ENCODE measurements at places on chromosomes 1 and 21.

DNA sequence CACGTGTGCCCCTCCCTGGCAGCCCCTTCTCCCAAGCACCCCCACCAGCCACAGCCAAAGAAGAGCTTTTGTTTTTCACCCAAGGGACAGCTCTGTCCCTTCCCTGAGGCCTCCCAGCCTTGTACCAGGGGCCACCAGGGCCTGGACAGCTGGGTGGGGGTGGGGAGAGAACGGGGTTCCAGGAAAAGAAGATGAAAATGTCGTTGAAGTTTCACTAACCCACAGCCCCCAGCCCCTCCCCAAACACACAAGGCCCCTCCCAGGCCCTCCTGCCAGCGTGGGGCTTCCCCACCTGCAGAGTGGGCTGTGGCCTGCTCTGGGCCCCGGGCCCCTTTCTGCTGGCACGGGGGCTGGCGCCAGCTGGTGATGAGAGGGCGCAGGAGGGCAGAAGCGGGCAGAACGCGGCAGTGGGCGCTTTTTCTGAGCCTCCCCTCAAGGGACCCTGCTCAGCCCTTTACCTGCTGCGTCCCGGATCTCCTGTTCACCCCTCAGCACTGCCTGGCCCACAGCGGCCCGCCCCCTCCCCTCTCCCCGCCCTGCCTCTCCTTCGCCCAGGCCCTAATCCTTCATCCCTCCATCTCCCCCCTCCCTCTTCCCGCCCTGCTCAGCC is 5.5 kb upstream of the ANKRD65 start:
- no peak for DNase-seq

GRCh38 chr1:235867903-235868469 is 1.3 kb upstream of the LYST start:
- DNase-seq, result peak; percentile 92

DNA sequence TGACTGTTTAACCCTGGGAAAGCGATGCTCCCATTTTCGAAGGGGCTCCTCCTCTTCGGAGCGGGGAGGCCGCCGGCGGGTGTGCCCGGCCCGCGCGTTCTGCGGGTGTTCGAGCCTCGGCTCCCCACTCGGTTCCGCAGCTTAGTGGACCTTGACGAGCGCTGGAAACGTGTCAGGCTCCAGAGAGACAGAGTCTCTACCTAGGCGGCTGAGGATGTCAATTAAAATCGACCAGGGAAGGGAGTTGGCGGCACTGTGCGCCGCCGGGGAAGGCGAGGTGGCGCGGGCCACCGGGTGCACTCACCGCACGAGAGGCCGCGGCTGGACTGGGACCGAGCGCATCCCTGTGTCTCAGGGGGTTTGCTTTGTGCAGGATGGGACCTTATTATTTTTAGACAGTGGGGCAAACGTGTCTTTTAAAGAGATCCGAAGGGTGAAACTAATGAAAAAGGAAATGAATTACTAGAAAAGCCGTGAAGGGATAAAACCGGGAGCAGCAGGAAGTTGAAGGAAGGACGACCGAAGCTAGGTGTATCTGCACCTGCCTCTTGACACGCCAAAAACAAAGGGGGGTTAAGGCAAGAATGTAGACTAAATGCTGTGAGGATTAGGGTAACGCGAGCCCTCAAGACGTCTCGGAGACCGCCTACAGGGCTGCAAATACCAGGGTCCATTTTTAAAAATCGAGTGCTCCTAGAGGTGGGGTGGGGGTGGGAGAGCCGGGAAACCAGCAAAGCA is 5.6 kb downstream of the LHX4 start:
- DNase-seq, result no peak

DNA sequence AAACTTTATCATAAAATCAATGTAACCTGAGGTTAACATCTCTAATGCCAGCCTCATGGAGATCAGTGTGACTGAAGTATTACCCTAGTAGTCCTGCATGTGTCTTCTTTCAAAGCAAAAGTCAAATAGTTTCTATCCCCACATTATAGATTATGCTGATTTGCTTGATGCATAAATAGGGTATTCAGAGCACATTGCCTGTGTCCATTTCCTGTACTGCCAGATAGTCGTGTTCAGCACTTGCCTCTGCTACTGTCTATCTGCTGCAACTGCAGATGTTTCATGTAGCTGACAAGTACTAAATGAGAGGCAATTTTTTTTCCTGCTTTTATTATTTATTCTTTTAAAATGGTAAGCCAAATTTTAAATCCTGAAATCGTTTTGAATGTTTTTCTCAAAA is 348.7 kb downstream of the CHRM3 start:
- peak; percentile 23 for DNase-seq

DNA sequence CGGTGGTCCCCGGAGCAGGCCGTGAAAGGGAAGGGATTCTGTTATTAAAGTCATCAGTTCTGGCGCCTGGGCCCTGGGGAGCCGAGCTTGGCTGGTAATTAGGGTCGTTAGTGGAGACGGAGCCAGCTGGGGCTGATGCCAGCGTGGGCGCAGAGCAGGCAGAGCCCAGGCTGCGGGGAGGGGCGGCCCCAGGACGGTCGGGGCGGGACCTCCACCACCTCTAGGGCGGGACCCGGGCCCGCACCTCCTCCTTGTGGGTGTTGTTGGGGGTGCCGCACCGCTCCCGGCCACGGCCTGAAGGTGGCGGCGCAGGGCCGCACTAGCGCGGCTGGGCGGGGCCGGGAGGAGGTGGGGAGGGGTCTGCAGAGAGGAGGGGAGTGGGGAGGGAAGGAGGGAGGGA is 470.6 kb downstream of the PTPRU start:
- no peak for DNase-seq

- no peak for DNase-seq
Measured at GRCh38 chr1:112264553-112264952, 131.5 kb upstream of the CTTNBP2NL start.

GRCh38 chr1:57858740-57859139 is 434.9 kb upstream of the DAB1 start:
- no peak for DNase-seq

DNA sequence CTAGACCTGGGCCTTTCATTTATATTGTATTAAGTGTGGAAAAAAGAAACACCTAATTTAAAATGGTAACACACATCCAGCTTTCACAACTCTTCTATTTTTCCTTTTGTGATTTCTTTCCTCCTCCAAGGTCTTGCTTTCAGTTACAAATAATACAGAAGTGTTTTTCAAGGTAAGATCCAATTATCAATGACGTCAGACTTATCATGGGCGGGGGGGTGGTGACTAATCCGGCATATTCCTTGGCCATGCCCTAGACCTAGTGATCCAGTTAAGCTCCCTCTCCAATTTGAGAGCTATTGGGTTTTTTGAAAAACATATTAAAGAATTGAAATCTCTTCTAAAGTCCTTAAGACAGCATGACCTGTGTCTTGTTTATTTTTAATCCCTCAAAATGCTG is 669.9 kb upstream of the NR5A2 start:
- DNase-seq, result no peak

DNA sequence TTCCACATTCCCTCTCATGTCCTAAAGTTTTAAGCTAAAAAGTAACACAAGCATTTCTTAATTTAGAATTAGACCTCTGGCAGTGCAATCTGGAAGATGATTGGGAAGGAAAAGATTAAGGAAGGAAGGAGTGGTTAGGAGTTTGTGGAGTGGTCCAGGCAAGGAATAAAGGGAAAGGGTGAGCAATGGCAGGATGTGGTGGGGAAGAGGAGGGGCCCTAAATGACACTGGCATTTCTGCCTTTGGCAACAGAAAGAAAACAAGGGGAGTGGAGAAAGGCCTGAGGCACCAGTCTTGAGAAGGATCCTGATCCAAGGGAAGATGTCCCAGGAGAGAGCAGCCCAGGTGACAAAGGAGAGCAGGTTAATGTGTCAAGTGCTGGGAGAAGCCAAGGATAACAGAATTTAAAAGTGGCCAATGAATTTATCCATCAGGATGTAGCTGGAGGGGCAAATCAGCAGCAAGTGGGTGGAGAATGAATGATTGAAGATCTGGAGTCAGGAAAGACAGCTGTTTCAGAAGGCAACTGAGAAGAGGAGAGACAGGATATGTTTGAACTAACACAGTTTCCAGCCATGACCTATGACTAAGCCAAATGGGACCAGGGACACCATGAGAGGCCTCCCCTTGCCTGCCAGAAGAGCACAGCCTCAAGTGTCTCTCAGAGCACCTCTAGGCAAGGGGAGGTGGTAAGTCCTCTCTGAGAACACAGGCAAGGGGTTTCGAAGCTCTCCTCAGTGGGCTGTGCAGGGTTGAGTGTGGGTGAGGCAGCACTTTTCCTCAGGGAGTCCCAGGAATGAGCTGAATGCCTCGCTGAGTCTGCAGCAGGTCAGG is 20.9 kb upstream of the LY9 start:
- no peak for DNase-seq

DNA sequence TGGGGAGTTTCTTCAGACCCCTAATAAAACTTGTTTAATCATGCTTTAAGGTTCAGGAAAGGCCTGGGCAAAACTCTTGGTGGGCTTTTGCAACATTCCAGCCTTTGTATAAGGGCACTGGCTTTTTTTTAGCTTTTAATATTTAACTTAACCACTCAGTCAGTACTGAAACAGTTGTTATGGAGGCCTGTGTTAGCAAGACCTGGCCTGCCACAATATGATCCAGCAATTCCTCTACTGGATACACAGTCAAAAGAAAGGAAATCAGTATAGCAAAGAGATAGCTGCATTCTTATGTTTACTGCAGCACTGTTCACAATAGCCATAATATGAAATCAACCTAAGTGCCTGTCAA is 75.1 kb upstream of the COG2 start:
- no peak for DNase-seq

- no peak for DNase-seq
Measured at GRCh38 chr1:156853761-156854160, 5.2 kb downstream of the INSRR start.

DNA sequence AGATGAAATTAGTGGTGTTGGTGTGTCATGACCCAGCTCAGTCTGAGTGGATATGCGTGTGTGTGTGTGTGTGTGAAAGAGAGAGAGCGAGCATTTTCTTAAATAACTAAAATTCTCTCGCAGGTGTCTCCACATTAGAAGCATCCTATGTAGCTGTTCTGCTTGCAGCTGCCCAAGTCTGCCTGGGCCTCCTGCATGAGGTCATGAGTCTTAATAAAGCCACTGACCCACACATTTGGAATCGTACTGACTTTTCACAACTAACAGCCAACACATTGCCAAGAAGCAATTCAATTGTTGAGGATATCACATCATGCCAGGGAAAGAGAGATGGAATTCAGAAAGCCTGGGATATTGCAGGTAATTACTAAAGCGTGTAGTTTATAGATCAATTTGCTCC is 238.2 kb upstream of the AJAP1 start:
- no peak for DNase-seq

DNA sequence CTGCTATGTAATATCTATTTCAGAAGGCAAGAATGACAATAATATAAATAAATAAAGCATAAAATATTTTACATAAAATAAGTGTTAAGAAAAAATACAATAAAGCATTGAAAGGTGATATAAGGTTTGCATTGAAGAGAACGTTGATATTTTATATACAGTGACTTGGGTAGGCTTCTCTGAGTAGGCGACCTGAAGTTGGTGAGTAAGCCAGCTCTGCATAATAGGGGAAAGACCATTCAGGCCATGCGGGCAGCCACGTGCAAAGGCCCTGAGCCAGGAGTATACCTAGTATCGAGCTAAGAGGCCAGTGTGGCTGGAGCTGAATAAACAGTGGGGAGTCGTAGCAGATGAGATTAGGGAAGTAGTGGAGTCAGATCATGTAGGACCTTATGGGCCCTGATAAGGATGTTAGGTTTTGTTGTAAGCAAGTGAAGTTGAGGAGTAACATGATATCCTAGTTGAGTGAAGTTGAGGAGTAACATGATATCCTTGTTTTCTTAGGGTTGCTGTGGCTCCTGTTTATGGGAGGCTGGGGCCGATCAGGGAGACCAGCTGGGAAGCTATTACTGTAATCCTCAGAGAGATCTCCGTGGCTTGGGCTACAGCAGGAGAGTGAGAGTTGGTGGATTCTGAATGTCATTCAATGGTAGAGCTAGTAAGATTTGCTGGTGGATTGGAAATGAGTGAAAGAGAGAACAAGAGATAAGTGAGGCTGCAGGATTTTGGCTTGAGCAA is 22.0 kb downstream of the KCNK1 start:
- DNase-seq, result no peak

DNA sequence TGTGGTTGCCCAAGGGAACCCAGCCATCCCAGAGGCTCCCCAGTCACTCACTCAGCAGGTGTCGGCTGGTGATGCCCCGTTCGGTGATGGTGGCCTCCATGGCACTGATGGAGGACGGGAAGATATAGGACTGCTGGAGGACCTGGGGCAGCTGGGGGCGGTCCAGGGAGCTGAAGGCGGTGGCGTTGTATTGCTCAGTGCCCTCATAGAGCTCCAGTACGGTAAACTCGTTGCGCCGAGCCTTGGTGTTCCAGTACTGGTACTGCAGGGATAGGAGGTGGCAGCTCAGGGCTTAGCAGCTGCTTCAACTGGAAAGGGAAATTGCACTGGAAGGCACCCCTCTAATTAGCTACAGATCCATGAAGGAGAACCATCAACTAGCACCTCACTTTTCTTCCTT is 12.5 kb upstream of the UBR4 start:
- DNase-seq, result no peak

GRCh38 chr1:2962946-2963345 is 58.3 kb upstream of the ACTRT2 start:
- no peak for DNase-seq

- DNase-seq, result no peak
Measured at GRCh38 chr1:153541641-153542590, 1.2 kb upstream of the S100A5 start.

DNA sequence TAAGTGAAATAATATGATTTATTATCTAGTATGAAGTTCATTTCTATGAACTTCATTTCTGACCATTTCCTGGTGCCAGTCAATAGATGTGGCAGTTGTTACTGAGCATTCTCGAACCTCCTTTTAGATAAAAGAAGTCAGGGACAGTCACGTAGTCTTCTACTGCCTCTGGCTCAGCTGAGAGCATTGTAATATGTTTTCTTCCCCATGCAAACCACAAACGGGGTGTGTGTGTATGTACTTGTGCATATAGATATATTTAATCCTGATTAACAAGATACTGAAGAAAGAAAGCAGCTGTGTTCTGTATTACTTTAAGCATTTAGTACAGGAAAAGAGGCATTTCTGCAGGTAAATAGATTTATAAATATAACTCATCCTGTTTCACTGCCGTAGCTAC is 21.6 kb downstream of the ZNF684 start:
- DNase-seq, result no peak

GRCh38 chr1:155463865-155464650 is 98.5 kb downstream of the ASH1L start:
- DNase-seq, result no peak

- no peak for DNase-seq
Measured at GRCh38 chr1:54994355-54994990, 4.3 kb upstream of the BSND start.

DNA sequence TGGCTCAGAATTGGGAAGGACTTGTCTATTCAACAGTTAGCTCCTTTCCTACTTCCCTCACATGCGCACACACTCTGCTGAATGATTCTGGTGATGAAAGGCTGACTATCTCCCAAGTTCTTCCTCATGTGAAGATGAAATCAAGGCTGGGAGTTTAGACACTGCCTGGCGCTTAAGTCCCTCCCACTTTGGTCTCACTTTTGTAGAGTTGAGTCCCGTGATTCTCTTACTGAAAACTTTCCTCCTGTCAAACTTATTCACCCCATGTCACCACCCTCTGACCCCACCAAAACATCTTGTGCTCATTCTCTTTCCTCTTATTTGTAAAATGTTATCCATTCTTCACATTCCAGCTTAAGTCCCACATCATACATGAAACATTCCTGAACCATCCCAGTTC is 8.4 kb upstream of the MRPS6 start:
- no peak for DNase-seq
